Naive B cell (primary cell): ENCODE measurements at places on chromosomes 2 and 18. TPM values are rescaled to one million over a fixed set of nuclear protein-coding genes. Genes with fewer than 3 reads are reported as not detected.

GRCh38 chr18:61770279-61770678, 122.5 kb downstream of the RNF152 start:
- DNase-seq: no peak

DNA sequence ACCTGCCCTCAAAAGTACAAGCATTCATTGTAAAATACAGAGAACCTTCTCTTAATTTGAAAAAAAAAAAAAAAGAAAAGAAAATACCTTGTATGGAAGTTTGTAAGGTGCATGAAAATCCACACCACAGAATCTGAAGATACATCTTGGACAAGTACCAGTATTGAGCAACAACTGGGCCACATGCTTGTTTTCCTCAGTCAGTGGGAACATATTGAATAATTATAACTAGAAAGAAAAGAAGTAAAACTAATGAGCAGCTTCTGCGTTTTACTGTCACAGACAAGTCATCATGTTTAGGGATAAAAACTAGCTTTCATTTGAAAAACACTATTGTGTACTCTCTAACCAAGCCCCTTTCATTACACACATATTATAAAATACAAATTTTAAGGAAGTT, 5.8 kb upstream of the PEX13 start:
- DNase-seq: no peak

- no peak for DNase-seq
Observed at GRCh38 chr2:74039611-74040010, 54.9 kb downstream of the TET3 start.

GRCh38 chr18:6269660-6270332, 144.9 kb downstream of the L3MBTL4 start:
- DNase-seq: no peak

- no peak for DNase-seq
Observed at GRCh38 chr2:61841286-61841685, 12.6 kb downstream of the FAM161A start.

DNA sequence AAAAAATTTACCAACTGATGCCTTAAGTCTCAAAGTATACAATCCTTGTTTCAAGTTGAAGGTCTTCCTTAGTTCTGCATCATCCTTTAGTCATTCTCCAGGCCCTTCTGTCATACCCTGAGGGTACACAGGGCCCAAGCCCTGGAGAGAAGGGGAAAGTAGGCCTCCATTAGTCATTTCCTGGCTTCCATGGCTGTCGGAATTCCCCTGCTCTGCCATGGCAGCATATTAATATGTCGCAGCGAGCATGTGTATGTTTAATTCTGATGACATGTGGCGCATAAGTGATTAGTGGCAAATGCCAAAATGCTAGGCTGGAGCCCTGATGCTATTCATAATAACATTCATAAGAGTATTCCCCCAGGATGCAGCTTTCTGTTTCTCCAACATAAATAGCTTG, 22.1 kb downstream of the GPR39 start:
- DNase-seq: no peak

DNA sequence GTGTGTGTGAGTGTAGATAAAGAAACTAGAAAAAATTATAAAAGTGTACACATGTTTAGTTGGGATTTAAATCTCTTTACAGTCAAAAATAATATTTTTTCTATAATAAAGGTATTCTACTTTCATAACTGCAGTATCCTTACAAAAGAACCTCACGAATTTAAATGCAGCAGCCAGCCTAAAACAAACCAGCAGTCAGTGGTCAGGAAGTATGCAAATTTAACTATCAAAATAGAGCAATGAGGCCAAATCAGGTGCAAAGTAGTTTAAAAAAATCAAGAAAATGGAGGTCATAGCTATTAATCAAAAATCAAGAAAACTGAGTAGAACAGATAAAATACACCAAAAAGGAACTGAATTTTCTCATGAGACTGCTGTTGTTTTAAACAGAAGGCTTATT, 407.1 kb downstream of the CDH19 start:
- no peak for DNase-seq

Gene GNAL
- polyA plus RNA-seq: 0.48 TPM

Gene FEV
- polyA plus RNA-seq: not detected

Gene KANSL3
- polyA plus RNA-seq: 6.4 TPM

Gene PTPRM
- polyA plus RNA-seq: not detected

Gene TUBB8B
- polyA plus RNA-seq: not detected

Gene MGAT4A
- polyA plus RNA-seq: 47.2 TPM

Gene ABCG5
- not detected for polyA plus RNA-seq

Gene VWA3B
- polyA plus RNA-seq: not detected
